ENCODE measurements at places on chromosomes 2 and 18.

DNA sequence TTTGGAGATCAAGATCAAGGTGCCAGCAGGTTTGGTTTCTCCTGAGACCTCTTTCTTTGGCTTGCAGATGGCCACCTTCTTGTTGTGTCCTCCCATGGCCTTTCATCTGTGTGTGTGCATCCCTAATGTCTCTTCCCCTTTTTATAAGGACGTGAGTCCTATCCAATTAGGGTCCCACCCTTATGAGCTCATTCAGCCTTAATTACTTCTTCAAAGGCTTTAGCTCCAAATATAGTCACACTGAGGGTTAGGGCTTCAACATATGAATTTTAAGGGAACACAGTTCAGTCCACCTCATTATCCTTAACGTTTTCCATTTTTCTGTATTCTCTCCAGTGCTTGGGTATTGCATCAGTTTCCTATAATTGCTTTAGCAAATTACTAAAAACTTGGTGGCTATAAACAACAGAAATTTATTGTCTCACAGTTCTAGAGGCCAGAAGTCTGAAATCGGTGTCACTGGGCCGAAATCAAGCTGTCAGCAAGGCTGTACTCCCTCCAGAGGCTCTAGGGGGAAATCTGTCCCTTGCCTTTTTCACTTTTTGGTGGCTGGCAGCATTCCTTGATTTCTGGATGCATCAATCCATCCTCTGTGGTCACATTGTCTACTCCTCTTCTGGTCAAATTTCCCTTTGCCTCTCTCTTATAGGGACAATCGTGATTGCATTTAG lies 34.1 kb downstream of the CDC42EP3 start:
- DNase-seq: no peak

DNA sequence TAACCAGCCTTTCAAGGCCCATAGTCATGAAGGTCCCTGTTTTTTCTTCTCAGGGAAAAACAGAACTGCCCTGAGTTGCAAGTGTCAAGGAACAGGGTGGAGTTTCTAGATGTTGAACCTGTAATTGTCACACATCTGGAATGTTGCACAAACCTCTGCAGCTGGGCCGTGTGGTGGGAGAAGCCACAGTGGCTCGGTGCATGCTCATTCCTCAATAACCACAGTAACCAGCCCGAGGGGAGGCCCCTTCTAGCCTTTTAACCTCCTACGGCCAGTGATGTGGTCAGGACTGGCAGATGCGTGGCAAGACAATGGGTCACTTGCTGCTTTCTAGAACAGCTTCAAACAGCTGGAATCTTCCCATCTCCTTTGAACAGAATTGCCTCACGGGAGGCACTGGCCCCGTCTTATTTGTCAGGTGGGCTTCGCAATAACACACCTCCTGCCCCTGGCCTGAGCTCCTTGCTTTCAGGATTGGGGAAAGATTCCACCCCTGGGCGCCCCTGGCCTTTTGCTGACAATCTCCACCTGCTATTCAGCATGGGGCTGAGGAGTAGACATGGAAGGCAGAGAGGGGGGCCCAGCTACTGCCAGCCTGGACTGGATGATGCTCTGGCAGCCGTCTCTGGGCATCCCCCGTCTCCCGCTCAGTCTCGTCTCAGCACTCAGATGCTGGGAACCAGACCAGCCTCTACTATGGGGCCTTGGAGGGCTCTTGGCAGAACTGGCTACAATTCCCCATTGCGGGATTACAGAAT lies 102.9 kb downstream of the KLHL29 start:
- no peak for DNase-seq

DNA sequence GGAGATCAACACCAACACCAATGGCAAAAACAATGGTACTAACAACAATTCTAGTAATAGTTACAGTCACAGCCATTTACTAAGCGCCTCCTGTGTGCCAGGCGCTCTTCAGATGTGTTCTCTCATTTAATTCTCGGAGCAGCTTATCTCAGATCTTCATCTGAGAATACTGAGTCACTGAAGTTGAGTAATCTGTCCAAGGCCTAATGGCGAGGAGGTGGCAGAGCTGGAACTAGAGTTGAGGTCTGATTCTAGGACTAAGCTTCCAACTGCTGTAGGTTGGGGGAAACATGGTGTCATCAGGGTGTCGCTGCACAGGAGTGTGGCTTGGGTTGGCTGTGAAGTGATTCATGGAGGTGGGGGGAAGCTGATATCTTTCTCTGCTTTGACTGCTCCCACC lies 156.1 kb downstream of the DYSF start:
- no peak for DNase-seq

DNA sequence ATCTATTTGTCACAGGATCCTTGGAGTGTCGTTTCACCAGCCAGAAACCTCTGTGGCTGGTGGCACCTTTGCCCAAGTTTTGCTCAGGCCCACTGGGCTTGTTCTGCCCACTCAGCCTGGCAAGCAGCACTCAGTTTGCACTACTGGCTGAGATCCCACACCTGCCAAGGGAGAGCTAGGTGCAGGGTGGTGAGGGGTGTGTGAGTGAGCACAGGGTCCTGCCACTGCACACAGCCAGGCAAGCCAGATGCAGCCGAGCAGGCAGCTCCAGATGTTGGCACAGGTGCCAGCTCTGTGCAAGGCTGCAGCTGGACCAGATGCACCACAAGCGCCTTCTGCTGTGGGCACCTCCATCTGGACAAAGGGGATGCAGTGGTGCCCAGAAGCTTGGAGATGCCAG lies 281.7 kb upstream of the UBE2E3 start:
- no peak for DNase-seq

DNA sequence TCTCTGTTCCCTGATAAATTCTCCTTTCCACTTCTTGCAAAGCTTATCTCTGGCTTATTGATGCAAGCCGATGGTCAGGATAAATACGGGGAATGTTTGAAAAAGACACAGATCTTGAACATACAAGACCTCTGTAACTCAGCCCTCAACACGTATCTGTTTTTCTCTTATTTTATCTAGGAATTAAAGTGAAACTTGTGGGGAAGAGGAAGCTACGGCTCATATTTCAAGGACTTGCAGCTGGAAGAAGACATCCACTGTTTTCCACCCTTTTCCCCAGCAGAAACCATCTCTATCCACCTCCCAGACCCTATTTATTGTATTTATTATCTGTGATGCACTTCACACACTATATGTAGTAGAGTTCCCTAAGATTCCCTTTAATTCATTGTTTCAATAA lies 98.4 kb upstream of the TANK start:
- no peak for DNase-seq

- no peak for DNase-seq
Observed at GRCh38 chr2:128714285-128714684, 395.6 kb upstream of the HS6ST1 start.

- DNase-seq: no peak
Observed at GRCh38 chr18:28256166-28256565, 79.2 kb upstream of the CDH2 start.

- DNase-seq: peak; percentile 27
Observed at GRCh38 chr2:2328848-2329247, 2.2 kb downstream of the MYT1L start.

GRCh38 chr2:207933396-207934065 lies 91.8 kb downstream of the PLEKHM3 start:
- no peak for DNase-seq

- DNase-seq: no peak
Observed at GRCh38 chr2:126852361-126852760, 46.3 kb upstream of the TEX51 start.

DNA sequence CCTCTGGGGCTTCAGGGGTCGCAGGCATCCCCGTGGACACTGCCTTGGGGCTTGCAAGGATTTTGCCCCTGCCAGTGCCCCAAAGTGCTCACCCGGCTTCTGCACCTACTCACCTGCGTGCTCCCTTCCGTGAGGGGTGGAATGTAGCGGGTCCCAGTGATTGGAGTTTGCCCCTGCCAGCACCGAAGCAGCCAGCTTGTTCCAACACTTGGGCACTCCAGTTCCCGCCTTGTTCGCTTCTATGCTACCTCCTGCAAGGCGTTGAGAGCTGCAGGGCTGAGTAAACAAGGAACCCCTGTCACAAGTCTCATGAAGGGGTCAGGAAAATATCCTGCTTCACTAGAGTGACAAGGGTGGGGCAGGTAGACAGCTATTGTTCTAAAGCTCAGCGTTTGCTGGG lies 631.5 kb downstream of the EPHA4 start:
- no peak for DNase-seq

DNA sequence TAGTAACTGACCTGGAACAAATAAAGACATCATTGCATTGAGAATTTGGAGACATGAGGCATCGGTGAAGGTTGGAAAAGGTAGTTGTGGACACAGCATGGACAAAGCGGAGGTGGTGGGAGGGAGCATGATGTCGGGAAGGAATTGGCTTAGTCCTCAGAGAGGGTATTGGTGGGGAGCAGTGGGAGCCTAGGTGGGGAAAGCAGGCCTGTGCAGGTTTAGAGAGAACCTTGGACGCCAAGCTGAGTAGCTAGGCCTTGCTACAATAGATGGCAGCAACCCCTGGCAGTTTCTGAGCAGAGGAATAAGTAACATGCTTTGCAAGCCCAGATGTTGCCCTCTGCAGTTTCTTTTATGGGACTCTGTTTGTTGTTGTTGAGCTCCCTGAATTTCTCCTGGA lies 177.1 kb upstream of the LHCGR start:
- DNase-seq: no peak

GRCh38 chr2:134919341-134920210 lies 954 bp downstream of the CCNT2 start:
- DNase-seq: peak; percentile 26

- DNase-seq: no peak
Observed at GRCh38 chr2:53455094-53455493, 312.5 kb upstream of the CHAC2 start.

GRCh38 chr18:3212657-3213056 lies 7.1 kb downstream of the MYOM1 start:
- no peak for DNase-seq

- DNase-seq: no peak
Observed at GRCh38 chr2:230781130-230781797, 68.6 kb downstream of the CAB39 start.

- no peak for DNase-seq
Observed at GRCh38 chr18:508835-509234, 8.3 kb upstream of the COLEC12 start.

Measured in nucleus accumbens (tissue), 56 donors.